ENCODE measurements at places on chromosomes 5 and 9. TPM values are rescaled to one million over a fixed set of nuclear protein-coding genes. Genes with fewer than 3 reads are reported as not detected.

Gene CCDC171
- total RNA-seq = 1.8 TPM

Gene NIPSNAP3A
- 20.8 TPM for total RNA-seq

Gene FGD3
- total RNA-seq = under 0.01 TPM

Gene TUSC1
- total RNA-seq = 31.4 TPM

Gene TMC1
- not detected for total RNA-seq

Gene UGT3A1
- 0.38 TPM for total RNA-seq

Gene SH2D3C
- total RNA-seq = 0.25 TPM

Gene SLC25A48
- total RNA-seq = not detected

Gene C1QTNF3
- 0.49 TPM for total RNA-seq

Gene GFPT2
- total RNA-seq = 14.2 TPM

Gene CDX1
- total RNA-seq = 0.33 TPM

Gene CCL28
- total RNA-seq = 2.3 TPM

Gene TMEM8B
- total RNA-seq = 17.6 TPM

Gene OCLN
- total RNA-seq = 6.0 TPM

All from mesangial cell (primary cell).